ENCODE measurements at places on chromosomes 2 and 18.
A peak's percentile ranks its signal among the peaks of the same experiment; 100 is the strongest.

GRCh38 chr2:80548469-80548868 is 243.9 kb upstream of the LRRTM1 start:
- DNase-seq, result no peak

- no peak for DNase-seq
Observed at GRCh38 chr18:11366410-11366809, 217.0 kb upstream of the PIEZO2 start.

DNA sequence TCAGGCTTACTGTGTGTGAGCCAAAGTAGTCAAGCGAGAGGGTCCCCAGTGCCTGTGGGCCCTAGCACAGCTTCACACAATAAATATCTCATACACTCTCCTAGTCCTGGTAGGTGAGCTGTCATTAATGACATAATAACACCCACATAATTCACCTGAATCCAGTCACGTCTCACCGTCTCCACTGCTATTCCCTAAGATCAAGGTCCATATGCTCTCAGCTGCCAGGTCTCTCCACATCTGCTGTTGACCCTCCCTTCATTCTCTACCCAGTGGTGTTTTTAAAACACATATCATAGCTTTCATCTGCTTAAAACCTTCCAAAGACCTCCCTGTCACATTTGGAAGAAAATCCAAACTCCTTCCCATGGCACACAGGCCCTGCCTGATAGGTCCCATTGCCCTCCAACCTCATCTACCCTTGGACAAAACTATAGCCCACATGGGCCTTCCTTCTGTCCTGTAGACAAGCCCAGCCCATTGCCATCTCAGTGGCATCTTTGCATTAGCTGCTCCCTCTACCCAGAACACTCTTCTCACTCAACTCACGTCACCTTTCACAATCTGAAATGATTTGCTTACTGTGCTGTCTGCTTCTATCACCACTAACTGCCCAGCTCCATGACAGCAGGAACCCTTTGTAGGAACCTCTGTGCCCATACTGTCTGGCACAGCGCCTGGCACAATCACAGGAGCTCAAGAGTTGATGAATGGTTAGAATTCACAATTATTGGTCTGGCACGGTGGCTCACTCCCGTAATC is 7.5 kb downstream of the KCNG3 start:
- no peak for DNase-seq

- no peak for DNase-seq
Observed at GRCh38 chr2:217223222-217223930, 363.5 kb upstream of the TNP1 start.

DNA sequence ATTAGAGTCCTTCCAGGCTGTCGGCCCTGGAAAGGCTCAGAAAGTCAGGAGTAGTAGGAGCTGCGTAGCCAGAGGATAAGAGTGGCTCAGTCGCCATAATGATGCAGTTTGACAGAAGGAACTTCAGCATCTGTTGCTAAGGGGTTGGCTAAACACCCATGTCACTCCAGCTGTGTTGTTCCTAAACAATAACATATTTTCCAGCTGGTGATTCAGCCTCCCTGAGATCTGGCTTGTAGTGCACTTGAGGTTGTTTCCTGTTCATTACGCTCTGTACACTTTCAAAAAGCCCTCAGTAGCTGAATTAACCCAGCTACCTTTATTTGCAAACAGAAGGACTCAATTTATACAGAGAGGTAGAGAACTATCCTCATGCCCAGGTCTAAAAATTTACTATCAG is 39.7 kb upstream of the EPAS1 start:
- DNase-seq, result no peak

- DNase-seq, result no peak
Observed at GRCh38 chr2:153462338-153462859, 16.2 kb downstream of the RPRM start.

GRCh38 chr2:119960821-119961220 is 52.1 kb upstream of the EPB41L5 start:
- DNase-seq, result no peak

- no peak for DNase-seq
Observed at GRCh38 chr2:169979025-169979424, 151.8 kb downstream of the UBR3 start.

GRCh38 chr18:23645568-23646175 is 17.0 kb downstream of the ANKRD29 start:
- no peak for DNase-seq

- no peak for DNase-seq
Observed at GRCh38 chr2:37764739-37765138, 93.3 kb upstream of the CDC42EP3 start.

GRCh38 chr2:27019931-27020855 is 12.6 kb upstream of the TMEM214 start:
- DNase-seq, result no peak

DNA sequence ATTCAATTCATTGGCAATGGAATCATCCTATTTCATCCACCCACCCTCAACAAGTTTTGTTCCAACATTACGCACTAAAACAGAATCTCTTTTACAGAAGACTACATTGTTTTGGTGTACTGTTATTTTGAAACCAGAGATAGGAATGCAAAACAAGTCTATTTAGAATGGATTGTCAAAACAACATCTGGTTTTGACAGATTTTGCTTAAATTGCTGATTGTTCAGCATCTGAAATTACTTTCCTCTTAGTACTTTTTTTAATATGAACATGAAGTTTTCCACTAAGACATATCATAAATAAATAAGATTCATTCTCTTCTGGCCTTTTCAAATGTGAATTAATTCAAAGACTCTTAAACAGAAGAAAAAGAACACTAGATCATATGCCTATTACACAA is 323.9 kb upstream of the TFPI start:
- DNase-seq, result no peak

DNA sequence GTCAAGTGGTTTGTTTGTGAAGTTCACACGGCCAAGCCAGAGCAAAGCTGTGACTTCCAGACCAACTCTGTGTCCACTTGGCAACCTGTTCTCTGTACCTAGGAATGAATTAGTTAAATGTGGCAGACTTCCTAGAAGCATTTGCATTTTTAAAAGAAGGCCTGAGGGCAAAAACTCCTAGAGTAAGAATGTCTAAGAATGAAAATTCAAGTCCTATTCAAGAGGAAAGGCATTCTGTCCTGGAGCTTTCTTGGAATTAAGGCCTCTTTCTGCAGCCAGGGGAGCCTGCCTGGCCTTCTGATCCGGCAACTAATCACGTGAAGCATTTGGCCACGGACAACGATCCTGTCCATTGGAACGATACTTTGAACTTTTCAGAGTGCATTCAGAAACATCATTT is 155.0 kb downstream of the SETBP1 start:
- no peak for DNase-seq

DNA sequence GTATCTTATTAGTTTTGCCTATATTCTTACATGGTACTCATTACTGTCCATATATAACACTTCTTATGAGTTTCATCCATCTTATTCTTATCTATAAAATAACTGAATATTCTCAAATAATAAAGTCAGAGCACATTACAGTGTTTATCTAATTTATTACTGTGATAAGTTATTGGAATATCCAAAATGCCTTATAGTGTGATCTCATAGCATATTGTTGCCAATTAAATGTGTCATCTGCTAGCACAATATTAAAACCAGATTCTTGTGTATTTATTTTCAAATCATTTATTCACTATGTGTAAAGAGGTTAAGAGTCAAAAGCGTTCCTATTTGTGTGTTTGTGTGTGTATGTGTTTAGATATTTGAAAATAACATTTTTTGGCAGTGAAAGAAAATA is 151.9 kb downstream of the WDR7 start:
- DNase-seq, result no peak

GRCh38 chr18:32048507-32049091 is 30.0 kb downstream of the RNF125 start:
- DNase-seq, result no peak

DNA sequence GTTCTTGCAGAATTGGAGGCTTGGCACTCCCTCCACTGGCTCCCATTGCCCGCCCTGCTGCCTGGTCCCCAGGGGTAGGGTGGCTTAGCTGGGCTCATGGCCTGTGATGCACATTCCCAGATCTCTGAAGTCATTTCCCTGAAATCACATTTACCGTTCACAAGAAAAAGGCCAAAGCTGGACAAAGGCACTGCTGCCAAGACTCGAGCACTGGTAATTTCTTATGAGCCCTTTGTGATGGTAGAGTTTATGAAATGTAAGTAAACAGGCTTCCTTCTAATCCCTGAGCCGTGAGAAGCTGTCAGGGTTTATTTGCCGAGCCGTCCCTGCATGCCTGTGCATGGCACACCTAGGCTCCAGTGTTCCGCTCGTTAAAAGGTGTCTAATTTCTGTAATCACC is 247.2 kb upstream of the EPAS1 start:
- no peak for DNase-seq

DNA sequence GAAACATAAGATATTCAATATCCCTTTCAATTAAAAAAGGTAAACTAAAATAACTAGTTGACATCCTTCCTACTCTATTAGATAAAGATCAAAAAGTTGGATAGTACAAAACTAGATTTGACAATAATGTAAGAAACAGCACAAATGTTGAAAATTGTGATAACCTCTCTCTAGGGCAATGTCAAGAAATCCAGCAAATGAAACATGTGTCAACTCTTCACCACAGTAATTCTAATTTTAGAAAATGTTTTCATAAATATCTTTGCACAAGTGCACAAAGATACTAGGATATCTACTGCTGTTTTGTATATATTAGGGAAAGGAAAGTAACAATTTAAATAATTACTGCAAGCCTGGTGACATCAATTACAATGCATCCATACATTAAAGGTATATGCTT is 1220.1 kb downstream of the LRP1B start:
- no peak for DNase-seq

DNA sequence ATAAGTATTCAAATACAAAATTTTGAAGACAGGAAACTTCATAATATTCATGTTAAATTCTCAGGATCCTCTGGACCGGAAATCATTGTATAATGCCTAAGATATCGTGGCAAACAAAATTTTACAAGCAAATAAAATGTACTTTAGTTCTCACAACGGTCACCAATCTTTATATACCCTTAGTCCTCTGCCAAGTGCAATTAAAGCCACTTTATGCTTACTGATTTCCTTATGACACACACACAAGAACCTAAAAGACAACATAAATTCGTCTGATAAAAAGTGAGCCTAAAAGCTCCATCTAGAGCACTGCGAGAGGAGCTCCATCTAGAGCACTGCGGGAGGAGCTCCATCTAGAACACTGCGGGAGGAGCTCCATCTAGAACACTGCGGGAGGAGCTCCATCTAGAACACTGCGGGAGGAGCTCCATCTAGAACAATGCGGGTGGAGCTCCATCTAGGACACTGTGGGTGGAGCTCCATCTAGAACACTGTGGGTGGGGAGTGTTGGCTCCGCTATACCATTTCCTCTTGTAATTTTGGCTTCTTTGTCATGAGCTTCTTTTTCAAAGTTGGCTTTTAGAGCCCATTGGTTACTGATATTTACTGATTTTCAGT is 15.9 kb downstream of the ATP8B1 start:
- no peak for DNase-seq

DNA sequence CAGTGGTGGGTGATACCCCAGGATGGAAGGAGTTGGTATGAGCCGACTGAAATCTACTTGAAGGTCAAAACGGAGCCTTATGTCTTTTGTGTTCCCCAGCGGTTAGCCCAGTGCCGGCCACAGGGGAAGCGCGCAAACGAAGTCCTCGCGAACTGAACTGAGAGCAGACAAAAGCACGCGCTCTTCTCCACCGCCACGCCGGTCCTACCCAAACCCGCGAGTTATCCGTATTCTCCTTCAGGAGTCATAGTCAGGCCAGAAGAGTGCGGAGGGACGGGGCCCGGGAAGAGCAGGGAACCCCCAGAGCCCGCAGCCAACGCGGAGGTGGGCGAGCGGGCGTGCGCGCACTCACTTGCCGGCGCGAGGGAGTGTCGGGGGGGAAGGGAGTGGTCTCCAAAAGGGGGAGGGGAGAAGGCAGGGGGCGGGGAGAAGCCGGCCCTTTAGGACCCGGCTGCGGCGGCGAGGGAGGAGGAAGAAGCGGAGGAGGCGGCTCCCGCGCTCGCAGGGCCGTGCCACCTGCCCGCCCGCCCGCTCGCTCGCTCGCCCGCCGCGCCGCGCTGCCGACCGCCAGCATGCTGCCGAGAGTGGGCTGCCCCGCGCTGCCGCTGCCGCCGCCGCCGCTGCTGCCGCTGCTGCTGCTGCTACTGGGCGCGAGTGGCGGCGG is at the start of gene IGFBP2:
Gene IGFBP2 (plus strand): TSS at position 469 of the 664 bp plus-strand sequence. CDS start 104 bp downstream, at position 573.
- no peak for DNase-seq

- DNase-seq, result no peak
Observed at GRCh38 chr2:156447761-156448160, 11.6 kb downstream of the GPD2 start.

GRCh38 chr2:12052796-12053195 is 306.4 kb downstream of the LPIN1 start:
- no peak for DNase-seq

- DNase-seq, result no peak
Observed at GRCh38 chr2:238159071-238159539, 335 bp downstream of the ERFE start.

DNA sequence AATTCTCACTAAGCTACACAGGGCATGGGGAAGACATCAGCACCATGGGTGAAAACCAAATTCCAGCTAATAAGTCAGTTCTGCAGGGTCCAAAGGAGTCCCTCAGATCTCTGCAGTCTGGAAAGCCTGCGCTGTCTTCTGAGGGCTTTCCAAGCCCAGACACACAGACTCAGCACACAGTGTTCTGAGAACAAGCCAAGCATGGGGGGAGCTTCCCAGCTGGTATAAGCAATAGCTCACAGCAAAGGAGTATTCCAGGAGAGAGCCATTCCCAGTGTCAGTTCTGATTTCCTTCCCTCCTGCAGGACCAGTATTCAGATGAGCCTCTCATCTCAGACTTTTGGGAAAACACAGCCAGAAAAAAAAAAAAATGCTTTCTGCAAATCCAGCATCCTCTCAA is 370.8 kb downstream of the TNS1 start:
- DNase-seq, result no peak

- DNase-seq, result peak; percentile 54
Observed at GRCh38 chr18:49565612-49566011, 3.8 kb downstream of the LIPG start.

DNA sequence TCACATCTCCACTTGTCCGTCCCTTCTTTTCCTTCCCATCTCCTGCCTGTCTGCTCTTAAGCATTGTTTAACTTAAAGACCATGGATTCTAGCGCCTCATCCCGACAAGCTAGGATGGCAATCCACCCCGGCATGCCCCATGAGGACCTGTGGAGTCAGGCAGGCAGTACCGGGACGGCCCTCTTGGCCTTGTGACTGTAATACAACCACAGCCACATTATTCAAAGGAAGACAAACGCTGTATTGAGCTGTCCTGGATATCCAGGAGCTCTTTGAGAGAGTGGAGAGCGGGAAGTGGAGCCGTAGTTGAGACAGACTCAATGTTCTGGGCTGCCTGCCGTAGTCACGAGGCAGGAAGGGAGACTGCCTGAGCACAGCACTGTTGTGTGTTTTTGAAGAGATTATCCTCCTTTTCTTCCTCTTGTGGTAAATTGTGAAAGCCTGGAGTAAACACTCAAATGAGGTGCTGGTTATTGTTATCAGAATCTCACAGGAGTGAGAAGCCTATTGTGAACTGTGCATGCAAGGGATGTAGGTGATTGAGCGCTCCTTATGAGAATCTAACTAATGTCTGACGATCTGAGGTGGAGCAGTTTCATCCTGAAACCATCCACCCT is 929.8 kb upstream of the CNTNAP5 start:
- no peak for DNase-seq

Measured in dorsolateral prefrontal cortex (tissue), 122 donors.